ENCODE measurements at places on chromosomes 3 and 15.

GRCh38 chr3:11001658-11002021 is 9.1 kb downstream of the SLC6A1 start:
- no peak for DNase-seq

DNA sequence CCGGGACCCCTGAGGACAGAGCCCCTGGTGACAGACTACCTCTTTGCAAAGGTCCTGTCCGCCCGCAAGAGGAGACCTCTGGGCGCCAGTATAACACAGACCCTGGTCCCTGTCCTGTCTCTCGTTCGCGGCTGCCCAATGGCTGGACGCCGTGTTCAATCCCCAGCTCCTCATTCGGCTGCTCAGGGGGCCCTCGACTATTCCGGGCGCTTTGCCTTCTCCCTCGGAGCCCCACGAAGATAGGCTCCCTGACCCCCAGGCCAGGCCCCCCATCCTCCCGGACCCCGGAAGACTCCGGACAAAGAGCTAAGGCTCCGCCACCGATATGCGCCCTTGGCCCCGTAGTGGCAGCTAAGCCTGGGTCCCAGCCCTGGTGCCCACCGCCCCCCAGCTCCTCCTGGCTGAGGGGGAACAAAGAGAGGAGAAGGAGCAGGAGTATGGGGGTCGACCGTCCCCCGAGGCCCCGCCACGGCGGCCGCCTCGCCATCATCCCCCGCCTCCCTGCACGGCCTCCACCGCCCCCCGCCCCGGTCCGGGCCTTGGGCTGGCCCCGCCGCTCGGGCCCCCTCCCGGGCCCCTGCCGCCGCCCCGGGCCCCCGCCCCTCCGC is 437 bp downstream of the CELSR3 start:
- DNase-seq = no peak

- DNase-seq = no peak
Measured at GRCh38 chr15:63611177-63611576, 14.0 kb downstream of the FBXL22 start.

DNA sequence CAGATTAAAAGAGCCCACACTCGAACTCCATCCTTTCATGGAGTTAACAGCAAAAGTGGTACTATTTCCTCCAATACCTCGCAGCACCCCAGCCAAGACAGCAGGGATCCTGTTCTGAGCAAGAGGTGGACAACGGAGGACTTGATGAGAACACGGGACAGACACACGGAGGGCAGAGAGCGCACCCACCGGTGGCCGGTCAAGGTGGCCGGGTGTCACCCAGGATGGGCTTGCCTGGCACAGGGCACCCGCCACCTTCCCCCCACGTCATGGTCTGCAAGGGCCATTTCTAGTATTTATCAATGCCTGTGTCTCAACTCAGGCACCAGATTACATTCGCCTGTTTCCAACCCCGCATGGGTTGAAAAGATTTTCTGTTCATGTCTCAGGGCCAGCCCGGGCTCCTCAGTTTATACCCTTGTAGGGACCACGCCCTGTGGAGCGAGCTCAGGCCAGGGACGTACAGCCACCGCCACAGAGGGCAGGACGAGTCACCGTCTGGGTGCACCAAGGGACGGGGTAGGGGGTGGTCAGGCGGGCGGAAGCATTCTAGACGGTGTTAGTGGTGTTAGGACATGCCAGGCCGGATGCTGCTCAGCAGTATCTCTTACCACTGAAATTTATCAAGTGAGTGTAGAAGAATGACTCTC is 64.2 kb downstream of the CYFIP1 start:
- no peak for DNase-seq

GRCh38 chr3:57086201-57086600 is 25.7 kb downstream of the SPATA12 start:
- DNase-seq = no peak

DNA sequence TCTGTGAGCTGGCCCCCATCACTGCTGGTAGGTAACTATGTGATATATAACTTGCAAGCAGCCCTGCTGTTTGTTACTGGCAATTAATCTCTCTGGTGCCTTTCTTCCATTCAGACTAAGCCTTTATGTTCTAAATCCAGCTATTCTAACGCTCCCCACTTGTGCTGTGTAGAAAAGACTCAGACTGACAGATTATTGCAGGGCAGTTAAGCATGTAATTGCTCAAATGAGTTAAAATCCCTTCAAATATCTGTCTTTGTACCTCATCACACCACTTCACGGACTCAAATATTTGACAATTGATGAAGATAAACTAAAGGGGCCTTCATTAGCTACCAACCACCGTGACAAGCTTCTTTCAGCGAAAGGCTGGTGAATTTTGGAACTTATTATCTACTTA is 416.2 kb downstream of the NR2F2 start:
- no peak for DNase-seq

GRCh38 chr3:61928039-61928438 is 366.7 kb downstream of the PTPRG start:
- DNase-seq = no peak

DNA sequence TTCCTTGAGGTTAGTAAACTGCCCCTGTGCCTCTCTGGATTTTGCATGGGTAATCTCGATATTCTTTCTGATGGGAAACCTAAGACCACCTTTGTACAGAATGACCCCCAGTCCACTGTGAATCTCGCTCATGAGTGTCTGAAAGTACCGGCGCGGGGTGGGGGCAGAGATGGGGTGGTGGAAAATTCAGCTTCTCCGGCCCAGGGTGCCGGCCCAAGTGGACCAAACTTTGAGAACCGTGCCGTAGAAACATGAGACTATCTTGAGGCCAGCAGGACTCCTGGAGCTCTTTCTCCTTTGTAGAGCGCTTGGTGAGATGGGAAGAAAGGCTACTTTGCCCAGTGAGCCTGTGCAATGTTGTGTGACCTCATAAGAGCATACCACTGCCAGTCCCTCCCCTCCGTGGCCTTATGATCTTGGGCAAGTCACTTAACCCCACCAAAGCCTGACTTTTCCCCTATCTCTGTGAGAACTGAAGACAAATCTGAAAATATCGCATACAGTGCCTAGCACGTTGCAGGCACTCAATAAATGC is 40.4 kb upstream of the VEPH1 start:
- no peak for DNase-seq

DNA sequence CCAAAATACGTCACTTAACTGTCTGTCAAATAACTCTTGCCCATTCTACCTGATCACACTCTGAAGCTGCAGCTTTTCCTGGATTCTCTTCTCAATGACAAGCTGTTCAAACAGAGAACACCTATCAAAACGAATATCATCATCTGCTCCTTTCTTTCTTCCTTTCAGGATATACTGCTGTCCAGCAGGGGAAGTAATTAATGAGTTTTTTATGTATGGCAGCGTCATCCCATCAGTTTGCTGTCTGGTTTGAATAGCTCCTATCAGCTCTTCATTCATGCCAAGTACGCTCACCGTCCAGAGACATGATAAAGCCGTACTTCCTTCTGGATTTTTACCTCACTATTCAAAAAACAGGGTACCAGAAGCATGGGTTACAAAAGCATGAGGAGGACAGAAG is at the start of gene CHRM5:
TSS of gene CHRM5 (plus strand) at position 274 of the 400 bp plus-strand sequence. CDS start 94,221 bp downstream, outside the sequence.
- DNase-seq = no peak

- no peak for DNase-seq
Measured at GRCh38 chr3:39189150-39189958, 3.0 kb downstream of the XIRP1 start.

DNA sequence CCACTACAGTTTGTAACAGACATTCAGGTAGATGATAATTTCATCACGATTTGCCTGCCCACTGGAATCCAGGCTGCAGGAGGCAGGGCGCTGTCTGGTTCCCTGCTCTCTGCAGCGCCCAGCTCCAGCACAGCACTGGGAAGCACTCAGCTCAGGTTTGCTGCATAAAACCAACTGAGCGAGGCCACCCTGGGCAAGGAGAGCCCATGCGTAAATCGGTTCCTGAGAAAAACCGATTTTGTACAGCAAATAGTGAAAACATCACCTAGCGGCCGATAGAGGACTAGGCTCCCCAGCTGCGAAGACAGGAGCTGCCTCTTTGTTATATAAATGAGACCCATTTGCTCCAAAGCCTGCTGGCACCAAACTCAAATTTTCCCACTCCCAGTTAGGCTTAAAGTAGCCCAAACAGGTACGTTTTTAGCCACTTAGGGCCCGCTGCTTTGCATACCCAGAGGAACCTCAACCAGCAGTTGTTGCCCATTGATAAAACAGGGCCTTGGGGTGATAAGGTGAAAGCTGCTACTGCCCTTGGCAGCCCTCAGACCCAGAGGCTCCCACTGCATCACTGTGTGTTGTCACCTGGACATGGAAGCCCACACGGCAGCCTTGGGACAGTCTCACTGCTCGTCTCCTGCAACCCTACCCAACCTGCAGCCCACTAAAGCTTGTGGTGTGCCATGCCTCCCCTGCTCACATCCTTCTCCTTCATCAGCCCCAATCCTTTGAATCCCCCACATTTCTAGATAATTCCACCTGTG is 47.5 kb downstream of the ALDH1L1 start:
- no peak for DNase-seq

- DNase-seq = no peak
Measured at GRCh38 chr15:90523373-90523772, 6.3 kb upstream of the CRTC3 start.

DNA sequence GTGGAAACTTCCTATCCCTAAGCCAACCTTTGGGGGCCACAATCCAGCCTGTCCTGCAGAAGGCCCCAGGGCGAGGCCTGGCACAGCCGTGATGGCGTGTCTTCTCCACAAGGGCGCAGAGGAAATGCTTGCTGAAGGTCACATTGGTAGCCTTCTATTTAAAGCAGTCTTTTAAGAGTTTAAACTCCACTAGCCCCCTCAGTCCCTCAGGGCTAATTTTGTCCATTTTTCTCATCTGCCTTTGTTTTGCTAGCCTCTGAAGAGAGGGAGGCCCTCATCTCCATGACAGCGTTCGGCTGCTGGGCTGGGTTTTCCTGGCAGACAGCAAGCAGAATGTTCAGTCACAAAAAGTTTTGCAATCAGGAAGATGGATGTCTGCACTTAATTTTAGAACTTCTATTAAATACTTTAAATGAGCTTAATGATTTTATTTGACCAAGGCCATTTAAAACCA is 40.8 kb downstream of the RARB start:
- no peak for DNase-seq

GRCh38 chr15:75031848-75032247 is 8.5 kb downstream of the PPCDC start:
- DNase-seq = peak; percentile 87

- DNase-seq = no peak
Measured at GRCh38 chr15:37037071-37037655, 63.2 kb downstream of the MEIS2 start.

- DNase-seq = no peak
Measured at GRCh38 chr3:54550221-54550977, 377.5 kb downstream of the LRTM1 start.

GRCh38 chr3:25151281-25151902 is 276.7 kb upstream of the RARB start:
- DNase-seq = no peak

GRCh38 chr15:67999320-68000100 is 54.6 kb upstream of the PIAS1 start:
- peak; percentile 52 for DNase-seq

GRCh38 chr3:145628211-145628610 is 532.8 kb downstream of the PLOD2 start:
- DNase-seq = no peak

DNA sequence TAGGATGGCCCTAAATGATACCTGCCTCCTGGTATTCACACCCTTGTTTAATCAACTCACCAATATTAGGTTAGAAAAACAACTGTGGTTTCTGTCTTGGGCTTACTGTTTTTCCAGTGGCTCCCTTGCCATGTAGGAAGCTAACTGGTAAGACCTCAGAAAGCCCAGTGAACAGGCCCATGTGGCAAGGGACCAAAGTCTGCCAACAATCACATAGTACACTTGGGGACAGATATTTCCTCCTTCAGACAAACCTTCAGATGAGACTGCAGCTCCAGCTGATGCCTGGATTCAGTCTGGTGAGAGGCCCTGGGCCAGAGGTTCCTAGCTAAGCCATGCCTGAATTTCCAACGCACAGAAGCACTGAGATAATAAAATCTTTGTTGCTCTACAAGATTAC is 96.1 kb downstream of the GSK3B start:
- no peak for DNase-seq

DNA sequence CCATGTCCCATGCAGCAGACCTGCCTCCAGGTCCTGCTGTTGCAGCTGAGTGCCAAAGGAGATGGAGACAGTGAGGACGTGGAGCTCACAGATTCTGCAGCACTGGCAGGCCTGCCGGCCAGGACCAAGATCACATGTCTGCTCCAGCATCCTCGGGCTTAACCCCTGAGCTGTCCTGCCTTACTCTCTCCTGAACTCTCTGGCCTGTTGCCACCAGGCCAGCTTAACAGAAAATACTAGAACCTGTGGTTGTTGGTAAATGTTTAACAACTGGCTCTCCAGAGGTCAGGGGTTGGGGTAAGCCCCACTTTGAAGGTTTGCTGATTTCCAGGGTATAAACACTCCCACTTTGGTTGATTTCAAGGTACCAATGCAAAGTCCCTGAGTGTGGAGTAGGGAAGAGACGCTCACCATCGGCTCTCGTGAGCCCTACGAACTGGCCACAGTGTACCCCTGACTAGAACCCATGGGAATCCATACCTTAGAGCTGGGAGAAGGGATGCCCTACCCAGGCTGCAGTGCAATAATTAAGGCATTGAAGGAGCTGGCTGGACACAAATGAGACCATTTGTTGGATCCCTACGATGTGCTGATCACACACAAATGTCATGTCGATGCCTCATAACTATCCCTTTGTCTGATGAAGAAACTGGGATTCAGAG is 147.9 kb downstream of the OR4M2 start:
- DNase-seq = no peak
